ENCODE measurements at places on chromosomes 2 and 18.

GRCh38 chr2:99478632-99479031 is 11.2 kb downstream of the REV1 start:
- DNase-seq = no peak

GRCh38 chr2:235157746-235158482 is 206.1 kb downstream of the SH3BP4 start:
- DNase-seq = no peak

DNA sequence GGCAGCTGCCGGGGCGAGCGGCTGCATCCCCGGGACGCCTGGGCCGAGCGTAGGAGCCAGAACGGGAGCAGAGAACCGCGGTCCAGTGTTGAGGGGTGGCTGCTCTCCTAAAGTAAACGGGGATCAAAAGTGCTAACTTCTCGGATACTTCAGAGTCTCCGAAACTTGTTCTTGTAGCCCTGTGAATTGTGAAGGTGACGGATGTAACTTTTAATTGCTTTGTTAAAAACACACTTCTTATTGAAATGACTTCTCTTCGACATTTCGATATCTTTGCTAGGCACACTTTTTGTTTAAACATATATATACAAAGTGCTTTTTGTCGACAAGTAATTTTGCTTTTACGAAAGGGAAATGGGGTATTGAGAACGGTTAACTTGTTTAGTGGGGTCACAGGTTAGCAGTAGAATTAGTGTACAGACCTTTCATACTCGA is 540 bp downstream of the ATP9B start:
- DNase-seq = no peak

DNA sequence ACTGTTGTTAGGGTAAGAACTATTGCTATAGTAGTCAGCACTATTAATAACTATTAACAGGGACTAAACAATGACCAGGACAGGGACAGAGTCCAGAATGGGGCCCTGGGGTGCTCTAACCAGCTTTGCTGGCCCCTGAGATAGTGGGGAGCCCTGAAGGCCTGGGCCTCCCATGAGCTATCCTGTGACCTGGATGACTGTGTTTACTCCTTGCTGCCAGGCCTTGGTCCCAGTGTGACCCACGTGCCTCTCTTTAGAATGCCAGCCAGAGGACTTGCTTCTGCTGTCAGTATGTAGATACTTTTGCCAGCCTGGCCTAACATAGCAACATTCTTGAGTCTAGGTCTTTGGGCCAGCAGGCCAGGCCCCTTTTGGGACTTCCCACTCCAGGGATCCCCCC is 11.4 kb downstream of the CDK5R2 start:
- no peak for DNase-seq

DNA sequence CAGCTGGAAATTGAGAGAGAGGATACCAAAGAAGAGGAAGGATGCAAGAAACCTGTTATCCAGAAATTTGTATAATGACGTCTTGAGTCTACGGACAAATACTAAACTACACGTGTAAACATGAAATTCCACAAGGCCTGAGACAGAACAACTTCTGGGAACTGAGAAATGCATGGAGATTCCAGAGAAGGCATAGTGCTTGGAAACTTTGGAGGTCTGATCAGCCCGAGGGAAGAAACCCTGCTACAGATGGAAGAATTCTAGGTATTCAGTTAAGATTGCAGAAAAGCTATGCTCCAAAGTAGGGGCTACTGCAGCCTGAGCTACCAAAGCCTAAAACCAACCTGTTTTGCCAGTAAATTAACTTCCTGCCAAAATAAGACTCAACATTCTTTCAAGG is 120.4 kb downstream of the PDCL3 start:
- DNase-seq = no peak

GRCh38 chr18:36179562-36180355 is 7.5 kb upstream of the MOCOS start:
- DNase-seq = no peak

DNA sequence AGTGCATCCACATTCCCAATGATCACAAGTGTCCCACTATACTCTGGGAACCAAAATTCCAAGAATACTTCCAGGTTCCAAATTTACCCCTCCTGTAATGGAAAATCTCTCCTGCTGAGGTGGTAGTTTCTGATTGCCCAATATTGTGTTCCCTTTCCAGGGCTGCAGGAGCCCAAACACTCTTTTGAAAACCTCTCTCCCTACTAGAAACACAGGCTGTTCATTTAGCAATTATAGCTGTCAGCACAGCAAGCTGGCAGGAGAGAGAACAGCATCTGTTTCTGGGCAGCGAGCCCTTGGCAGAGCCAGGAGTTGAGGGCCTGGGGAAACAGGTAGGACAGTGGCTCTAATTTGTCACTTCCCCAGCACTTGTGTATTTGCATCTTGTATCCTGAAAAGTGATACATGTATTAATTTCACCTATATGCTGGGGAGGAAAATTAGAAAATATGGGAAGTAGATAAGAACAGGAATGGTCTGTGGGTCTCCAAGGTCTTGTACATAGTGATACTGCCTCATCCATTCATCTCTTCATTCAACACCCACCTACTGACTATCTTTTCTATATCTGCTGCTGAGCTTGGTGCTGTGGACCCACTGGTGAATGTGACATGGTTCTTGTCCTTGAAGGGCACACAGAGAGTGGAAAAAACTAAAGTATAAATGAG is 16.9 kb upstream of the PAIP2B start:
- DNase-seq = no peak

DNA sequence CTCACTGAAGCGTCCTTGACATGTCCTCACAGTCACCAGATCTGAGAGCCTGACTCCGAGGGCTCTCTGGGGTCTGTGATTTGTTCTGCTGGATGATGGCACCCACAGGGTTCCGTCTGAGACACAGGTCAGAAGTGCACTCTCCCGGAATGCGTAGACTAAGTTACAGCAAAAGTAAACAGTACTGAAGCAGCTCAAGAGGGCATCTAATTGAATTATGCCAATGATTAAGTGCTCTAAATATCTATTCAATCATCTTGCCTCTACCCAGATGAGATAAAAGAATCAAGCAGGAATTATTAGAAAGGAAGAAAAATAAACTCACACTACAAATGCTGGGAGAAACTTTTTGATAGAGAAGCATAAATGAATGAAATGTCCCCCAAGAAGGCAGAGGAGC is 544.1 kb downstream of the SOX11 start:
- no peak for DNase-seq

- no peak for DNase-seq
Observed at GRCh38 chr2:167181688-167182087, 293.4 kb downstream of the XIRP2 start.

DNA sequence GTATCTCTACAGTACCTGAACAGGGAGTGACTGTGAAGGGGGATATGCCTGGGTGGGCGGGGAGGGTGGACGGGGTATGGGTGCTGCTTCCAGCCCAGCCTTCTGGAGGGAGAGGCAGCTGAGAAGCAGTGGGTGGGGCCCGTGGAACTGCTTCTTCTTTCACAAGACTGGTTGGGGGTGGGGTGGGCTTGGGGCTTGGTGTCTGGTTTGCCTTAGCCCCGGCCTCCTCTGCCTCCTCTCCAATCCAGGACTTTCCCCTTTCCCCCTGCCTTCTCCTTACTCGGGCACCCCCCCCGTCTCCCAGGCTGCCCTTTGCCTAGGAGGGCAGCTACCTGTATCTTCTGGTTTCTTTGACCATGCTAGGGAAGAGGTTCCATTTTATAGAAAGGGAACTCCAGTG is 233.4 kb downstream of the DYSF start:
- no peak for DNase-seq

DNA sequence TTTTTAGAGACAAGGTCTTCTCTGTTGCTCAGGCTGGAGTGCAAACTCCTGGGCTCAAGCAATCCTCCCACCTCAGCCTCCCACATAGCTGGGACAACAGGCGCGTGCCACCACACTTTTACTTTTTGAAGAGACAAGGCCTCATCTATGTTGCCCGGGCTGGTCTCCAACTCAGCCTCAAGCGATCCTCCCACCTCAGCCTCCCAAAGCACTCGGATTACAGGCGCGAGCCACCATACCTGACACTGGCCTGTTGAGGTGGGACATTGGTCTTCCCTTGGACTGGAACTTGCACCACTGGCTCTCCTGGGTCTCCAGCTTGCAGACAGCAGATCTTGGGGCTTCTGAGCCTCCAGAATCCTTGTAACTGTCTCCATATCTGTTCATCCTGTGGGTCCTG is 75.6 kb downstream of the NDUFA10 start:
- no peak for DNase-seq

DNA sequence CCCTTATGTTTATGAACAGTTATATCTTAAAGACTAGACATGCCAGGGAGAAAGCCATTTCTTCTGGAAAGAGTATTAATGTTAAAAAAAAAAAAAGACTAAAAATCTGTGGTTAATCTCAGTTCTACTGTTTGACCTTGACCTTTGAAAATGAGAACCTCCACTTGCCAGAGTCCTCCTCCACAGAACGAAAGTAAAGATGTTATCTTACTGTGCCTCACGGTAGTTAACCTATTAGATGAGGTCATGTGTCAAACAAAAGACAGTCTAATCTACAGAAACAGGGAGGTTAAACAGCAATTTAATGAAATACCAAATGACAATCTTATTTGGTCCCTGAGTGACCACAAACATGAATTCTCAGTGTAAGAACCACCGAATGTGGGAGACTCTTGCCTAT is 51.2 kb downstream of the SLC14A2 start:
- DNase-seq = no peak

DNA sequence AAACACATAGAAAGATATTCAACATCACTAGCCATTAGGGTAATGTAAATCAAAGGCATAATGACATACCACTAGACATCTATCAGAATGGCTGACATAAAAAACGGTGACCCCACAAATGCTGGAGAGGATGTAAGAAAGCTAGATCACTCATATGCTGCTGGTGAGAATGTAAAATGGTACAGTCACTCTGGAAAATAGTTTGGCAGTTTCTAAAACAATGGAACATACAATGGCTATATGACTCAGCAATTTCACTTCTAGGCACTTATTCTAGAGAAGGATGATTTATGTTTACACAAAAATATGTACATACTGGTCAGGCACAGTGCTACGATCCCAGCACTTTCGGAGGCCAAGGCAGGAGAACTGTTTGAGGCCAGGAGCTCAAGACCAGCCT is 87.3 kb downstream of the COLEC12 start:
- DNase-seq = no peak

GRCh38 chr2:58545300-58546280 is 304.5 kb upstream of the FANCL start:
- no peak for DNase-seq

- no peak for DNase-seq
Observed at GRCh38 chr18:78431606-78432005, 548.0 kb upstream of the SALL3 start.

DNA sequence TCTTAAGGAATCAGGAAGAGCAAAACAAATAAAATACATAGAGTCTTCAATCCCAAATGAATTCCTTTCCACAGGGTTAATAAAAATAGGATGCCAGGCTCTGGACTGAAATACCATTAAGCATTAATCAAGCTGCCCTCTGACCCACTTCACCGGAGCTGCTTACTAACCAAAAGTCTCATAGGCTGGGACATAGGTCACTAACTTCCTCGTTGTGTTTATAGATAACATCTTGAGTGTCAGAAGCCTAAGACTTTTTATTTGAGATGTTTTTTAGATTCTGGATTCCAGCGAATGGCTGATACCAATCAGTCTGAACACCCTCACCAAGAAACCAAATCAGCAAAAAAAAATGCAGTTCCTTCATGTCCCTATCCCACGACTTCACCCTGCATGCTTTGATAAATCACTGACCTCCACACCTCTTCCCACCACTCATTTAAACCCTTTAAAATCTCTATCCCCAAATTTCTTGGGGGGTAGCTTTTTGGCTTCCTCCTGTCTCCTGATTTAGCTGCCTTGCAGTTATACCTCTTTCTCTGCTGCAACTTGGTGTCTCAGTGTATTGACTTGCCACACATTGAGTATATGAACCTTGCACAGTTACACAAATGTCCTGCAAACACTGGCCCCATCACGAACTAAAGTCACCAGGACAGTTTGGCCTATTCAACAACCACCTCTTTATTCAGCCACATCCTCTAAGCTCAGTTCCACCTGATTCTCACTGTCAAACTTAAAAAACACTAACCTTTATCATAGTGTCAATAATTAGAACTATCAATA is 399.3 kb downstream of the METTL4 start:
- DNase-seq = no peak

GRCh38 chr2:1744151-1744445 is 217 bp downstream of the PXDN start:
- DNase-seq = no peak

DNA sequence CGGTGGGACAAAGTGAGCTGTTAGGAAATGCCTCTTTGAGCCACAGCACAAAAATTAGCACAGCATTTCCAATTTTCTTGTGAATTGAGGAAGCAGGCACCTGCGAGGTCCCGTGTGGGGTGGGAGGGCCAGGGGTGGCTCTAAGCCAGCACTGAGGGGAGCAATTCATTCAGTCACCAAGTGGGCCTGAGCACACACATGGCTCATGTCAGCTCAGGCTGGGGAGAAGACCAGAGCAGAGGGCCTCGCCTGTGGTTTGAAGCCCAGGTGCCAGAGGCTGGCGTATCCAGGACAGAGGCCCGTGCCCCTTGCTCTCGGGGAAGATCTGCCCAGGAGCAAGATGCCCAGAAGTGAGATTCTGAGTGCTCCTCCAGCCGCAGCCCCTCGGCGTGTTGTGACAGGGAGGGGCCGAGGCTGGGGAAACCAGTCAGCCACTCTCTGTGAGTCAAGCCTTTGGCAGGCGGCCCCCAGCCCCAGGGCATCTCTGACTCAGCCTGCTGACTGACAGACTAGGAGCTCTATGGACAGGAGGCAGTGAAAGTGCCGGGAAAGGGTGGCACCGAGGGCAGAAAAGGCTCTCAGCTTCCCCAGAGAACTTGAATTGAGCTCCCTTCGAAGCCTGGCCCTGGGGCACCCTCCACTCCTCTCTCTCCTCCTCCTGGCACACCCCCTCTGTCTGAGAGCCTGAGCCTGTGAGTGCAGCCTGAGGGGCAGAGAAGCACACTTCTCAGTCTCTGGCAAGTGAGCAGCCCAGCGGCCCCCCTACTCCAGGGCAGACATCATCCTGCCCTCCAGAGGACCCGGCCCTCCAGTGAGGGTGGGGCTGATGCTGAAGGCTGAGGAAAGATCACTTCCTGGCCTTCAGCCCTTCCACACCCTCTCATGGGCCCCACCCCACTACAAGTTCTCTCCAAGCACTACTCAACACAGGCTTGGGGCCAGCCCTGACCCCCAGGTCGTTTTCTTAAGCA is 32.3 kb downstream of the CYP26B1 start:
- no peak for DNase-seq

GRCh38 chr2:102736410-102737409 is 25.1 kb upstream of the TMEM182 start:
- peak; percentile 91 for DNase-seq

DNA sequence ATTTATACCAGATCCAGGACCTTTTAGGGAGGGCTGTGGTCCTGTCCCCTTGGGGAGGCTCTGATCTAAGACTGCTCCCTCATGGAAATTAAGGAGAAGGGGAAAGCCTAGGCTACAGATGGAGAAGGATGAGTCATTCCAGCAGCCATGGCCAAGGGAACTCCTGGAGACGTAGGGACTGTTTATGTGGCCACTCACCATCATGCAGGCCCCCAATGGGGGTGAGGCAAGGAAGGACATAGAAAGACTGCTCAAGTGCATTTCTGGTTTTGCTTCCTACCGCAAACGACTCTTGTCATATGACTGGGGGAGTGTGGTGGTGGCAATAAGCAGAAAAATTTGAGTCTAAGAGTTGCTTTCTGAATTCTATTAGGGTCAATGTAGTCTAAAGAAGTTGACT is 54.0 kb upstream of the CYP1B1 start:
- no peak for DNase-seq

- DNase-seq = no peak
Observed at GRCh38 chr2:154459286-154459685, 239.2 kb upstream of the KCNJ3 start.

GRCh38 chr2:26475832-26476501 is 2.0 kb downstream of the OTOF start:
- DNase-seq = no peak

GRCh38 chr2:27219091-27219490 is 1.9 kb downstream of the CAD start:
- no peak for DNase-seq

All from activated naive CD8-positive, alpha-beta T cell treated with anti-CD3 and anti-CD28 coated beads, Interleukin-2, amount 50 U/mL, for 24 hours (primary cell).